NCI-H1092 (cell line): ENCODE measurements at places on chromosomes 6 and 20.
A peak's percentile ranks its signal among the peaks of the same experiment; 100 is the strongest.

GRCh38 chr6:132687306-132687705 lies 26.5 kb downstream of the VNN1 start:
- DNase-seq, result no peak

DNA sequence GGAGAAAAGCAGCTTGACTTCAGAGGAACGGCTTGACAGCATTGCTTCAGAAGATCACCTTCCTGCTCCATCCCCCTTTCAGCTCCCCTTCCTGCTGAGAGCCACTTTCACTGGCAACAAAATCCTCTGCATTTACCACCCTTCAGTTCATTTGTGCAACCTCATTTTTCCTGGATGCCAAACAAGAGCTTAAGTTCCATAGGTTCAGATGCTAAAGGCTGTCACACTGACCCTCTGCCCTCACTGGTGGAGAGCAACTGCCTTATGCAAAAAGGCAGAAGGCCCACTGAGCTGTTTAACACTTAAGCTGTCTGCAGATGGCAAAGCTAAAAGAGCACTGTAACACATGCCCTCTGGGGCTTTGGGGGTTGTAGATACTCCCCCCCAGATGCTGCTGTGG lies 131.2 kb upstream of the SPACA1 start:
- DNase-seq, result no peak

DNA sequence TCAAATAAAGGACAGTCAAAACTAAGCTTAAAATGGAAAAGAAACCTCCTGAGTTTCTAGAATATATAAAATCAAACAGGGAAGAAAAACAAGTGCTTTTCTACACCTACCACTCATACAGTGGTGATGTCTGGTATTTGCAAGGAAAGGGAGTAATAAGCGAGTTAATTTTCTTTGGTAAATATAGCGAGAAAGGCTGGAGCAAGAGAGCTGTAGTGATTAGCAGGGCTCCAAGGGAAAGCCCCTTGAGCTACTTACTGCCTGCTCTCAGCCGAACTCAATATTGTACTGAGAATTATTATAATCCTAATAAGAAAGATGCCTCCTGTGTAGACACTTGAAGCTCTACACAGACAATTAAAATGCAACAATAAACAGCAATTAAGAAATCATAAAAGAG lies 296.3 kb downstream of the LAMA2 start:
- DNase-seq, result no peak

DNA sequence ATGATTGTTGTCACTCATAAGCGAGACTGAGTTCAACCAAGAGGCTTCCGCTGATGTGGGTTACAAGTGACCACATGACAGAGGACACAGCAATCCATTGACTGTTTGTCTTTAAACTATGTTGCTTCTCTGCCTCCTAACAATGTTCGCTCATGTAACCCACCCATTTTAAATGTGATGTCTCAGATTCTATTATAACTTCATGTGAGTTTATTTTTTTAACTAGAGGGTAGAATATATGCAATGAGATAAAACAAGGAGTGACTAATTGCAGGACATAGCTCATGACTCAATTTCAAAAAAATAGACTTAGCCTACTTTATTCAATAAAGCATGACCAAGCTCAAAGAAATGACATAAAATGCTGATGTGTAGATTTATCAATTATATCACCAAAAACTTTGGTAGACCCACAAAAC lies 119.2 kb upstream of the SASH1 start:
- no peak for DNase-seq

- DNase-seq, result no peak
Measured at GRCh38 chr6:146889303-146889702, 290.5 kb downstream of the ADGB start.

DNA sequence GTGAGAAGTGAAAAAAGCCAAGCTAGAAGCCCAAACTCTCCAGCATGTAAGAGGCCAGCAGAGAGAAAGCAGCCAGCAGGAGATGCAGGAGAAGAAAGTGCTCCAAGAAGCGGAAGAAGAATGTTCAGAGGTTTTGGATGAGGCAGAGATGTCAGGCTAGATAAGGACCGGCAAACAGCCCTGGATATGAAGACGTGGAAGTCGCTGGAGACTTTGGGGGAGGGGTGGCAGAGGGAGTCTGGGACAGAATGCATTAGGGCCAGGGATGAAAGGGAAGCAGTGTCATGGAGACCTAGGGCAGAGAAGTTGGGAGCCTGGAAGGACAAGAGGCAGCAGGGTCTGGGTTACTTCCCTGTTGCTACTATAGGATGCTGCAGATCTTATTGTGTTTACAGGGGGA lies 5.3 kb upstream of the SCUBE3 start:
- DNase-seq, result no peak

- DNase-seq, result no peak
Measured at GRCh38 chr6:90599151-90599550, 12.3 kb upstream of the MAP3K7 start.

- DNase-seq, result peak; percentile 6
Measured at GRCh38 chr6:85482905-85483700, 33.2 kb downstream of the NT5E start.

GRCh38 chr6:22437665-22438064 lies 131.7 kb upstream of the HDGFL1 start:
- DNase-seq, result no peak

- no peak for DNase-seq
Measured at GRCh38 chr20:2195614-2196013, 94.0 kb downstream of the STK35 start.

DNA sequence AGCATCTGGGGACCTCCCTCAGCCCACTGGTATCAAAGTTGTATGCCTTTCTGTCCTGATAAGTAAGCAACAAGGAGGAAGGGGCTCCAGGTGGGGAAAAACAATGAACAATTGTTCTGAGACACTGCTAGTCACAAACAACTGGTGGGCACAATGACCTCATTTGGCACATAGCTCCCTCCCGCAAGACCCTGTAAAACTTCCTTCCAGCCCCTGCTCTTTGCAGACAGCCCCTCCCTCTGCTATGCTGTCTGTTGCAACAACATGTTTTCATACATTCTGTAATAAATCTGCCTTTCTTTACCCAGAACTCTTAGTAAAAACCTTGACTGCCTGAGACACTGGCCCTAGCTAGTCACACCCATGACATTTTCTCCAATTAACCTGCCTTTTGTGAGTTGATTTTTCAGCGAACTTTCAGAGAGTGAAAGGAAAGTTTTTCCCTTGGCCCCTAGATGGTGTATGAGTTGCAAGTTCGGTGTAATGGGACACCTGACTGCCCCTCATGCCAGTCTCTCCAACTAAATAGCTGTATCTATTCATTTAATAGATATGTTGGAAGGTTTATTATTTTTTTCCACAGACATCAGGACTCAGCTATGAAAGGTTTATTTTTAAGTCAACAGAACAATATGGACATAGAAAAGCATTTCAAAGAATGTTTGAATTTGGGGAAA lies 142.3 kb upstream of the SLC22A16 start:
- no peak for DNase-seq

DNA sequence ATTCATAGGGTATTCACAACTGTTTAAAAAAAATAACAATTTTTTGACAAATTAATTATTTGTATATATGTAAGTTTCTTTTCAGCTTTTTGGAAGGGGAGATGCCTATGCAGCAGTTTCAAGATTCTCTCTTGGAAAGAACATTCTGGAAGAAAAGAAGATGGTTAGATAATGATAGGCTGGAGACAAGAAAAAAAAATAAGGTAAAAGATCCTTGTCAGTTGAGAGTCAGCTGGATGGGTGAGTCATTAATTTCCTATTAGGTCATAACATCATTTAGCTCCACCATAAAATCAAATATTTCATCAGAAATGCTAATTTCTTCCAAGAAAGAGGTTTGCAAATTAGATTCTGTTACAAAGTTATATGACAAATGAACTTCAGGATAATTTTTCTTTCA lies 880.4 kb downstream of the EPHA7 start:
- no peak for DNase-seq

DNA sequence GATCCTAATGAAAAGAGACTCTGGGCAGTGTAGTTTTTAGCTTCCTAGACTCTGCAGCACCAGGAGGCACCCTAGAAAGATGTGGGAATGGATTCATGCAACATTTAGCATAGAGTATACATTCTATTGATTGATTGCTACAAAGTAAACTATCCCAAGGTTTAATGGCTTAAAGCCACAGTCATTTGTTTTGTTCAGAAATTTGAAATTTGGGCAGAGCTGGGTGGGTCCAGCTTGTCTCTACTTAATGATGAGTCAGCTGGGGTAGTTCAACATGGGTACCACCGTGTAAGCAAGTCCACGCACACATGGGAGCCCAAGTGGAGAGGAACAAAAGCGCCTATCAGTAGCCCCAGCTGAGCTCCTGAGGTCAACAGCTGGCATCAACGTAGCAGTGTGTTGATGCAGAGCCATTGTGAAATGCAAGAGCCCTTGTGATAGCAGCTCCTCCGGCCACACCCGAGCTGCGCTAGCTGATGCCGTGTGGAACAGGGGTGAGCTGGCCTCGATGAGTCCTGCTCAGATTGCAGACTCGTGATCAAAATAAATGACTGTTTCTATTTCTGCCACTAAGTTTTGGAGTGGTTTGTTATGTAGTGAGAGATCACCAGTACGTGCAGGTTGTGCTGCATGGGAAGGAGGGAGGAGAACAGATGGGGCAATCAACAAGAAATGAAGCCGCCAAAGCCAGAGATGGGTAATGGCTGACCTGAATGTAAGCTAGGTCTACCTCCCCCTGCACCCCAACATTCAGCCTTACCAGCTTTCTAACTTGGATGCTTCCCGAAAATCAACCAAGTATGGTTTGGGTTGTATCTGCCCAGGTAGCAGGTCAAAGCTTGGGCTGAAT lies 45.7 kb upstream of the TRAF3IP2 start:
- DNase-seq, result peak; percentile 19

- no peak for DNase-seq
Measured at GRCh38 chr6:122652431-122652830, 42.2 kb downstream of the PKIB start.

- peak; percentile 76 for DNase-seq
Measured at GRCh38 chr6:136792410-136793262, at the start of gene MAP3K5. Gene MAP3K5 (minus strand): TSS chr6:136792477. CDS start chr6:136792157, 320 bp downstream.

- DNase-seq, result no peak
Measured at GRCh38 chr6:169530752-169531123, 171.1 kb downstream of the WDR27 start.

GRCh38 chr20:61619751-61620150 lies 367.7 kb downstream of the CDH4 start:
- DNase-seq, result no peak

DNA sequence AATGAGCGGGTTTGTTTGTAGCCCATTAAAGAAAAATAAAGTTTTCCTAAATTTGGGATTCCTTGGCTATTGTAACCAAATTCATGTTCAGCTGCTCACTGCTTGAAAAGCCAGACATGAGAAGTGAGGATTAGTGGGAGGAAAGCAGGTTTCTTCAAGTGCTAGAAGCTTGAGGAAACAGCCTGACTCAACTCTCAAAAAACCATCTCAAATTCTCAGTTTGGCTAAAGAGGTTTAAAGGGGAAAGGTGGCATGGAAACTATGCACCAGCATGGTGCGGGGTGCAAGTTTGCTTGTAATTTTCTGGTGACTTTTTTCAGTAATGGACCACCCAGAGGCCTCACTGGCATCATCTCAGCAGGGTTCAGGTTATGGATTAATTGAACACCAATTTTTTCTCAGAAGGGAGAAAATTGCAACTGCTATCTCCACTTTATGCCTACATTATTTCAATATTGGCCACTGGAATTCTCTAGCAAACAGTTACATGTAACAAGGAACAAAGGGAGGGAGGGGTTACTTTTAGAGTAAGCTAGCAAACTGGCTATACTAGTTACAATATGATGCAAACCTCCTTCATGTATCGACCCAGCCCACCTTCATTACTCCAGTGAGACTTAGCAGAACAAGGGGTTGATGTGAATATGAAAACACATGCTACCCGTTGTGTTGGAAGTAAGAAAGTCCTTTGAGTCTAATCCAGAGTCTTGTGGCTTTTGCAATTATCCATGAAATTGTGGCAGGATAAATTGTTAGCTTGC lies 85.0 kb upstream of the IFNGR1 start:
- DNase-seq, result no peak

DNA sequence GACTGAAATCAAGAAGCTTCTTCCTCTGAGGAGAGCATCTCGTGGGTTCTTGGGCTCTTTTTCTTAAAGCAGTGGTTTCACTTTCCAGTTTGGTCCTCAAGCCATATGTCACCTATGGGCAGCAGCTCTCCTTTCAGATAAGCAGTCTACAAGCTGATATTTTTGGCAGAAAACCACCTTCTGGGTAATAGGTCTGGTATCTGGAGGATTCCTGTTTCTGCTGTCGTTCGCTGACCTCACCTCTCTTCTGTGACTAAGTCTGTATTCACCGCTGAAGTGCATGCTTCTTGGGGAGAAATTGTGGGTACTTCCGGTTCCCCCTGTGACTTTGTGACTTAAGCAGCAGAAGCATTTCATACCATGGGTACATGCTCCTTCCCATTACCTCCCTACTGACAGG lies 193.6 kb downstream of the EDN1 start:
- DNase-seq, result no peak

DNA sequence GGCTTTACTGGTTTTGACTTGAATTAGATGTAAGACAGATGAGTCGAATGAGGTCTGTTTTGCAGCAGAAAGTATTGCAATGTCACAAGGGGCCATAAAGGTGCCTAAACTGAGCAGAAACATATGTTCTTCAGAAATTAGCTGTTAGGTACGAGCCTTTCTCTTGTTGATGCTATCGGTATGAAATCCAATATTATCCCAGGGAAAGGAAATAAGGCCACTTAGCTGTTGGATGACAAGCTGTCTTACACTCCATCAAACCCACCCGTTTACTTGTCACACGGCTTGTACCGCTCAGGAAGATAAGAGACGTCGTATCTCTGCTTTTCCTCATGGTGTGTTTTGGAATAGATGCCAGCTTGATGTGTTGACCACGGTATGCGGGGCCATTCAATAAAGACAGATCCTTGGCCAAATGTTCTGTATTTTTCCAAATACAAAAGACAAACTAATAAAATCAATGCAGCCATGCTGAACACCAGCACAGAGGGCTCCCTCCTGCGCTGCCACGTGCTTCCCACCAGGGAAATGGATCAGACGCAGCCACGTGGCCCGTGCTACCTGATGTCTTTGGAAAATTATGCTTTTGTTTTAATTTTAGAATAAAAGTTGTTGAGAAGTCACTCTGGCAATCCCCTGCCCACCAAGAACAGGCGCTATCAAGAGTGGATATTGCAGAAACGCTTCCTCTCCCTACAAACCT lies 255.9 kb upstream of the SULF2 start:
- DNase-seq, result peak; percentile 56

- no peak for DNase-seq
Measured at GRCh38 chr20:57576617-57577550, 16.0 kb downstream of the PCK1 start.

DNA sequence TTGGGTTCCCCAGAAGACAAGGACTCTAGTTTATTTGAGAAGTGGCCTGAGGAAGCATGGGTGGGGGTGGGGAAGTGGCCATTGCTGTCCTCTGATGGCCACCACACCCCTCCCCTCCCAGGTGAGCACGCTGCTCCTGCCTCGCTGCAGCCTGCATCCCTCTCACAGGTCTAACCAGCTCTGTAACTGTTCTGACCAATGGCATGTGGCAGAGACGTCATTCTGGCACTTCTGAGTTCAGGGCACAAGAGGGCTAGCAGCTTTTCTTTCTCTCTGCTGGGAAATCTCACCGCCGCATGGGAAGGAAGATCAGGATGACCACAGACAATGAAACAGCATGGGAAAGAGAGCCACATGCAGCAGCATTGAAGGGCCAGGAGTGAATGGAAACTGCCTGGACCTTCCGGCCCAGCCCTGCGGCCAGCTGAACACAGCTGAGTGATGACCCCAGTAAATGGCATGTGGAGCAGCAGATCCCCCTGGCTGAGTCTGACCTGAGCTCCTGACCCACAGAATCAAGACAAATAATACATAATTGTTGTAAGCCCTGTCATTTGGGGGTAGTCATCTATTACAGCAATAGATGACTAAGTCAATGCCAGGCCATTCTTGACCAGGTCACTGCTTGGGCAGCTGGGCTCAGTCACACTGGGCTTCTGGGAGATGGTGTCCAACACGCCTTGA lies 179.8 kb downstream of the LINC00237 start:
- no peak for DNase-seq

GRCh38 chr6:111176038-111176759 lies 88.9 kb downstream of the SLC16A10 start:
- no peak for DNase-seq
